Eye (tissue), 1 donor: ENCODE measurements at places on chromosomes 2 and 18.
A peak's percentile ranks its signal among the peaks of the same experiment; 100 is the strongest.

DNA sequence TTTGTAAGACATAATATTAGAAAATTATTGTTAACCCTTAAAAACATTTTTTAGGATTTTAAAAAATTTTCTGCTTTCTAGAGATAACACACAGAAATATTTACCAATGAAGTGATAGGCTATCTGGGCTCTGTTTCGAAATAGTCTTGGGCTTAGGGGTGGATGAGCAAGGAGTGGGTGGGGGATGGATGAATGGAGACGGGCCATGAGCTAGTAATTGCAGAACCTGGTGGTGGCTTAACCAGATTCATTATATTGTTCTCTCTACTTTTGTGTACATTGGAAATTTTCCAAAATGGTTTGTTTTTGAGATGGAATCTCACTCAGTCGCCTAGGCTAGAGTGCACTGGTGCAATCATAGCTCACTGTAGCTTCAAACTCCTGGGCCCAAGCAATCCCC, 89.6 kb downstream of the TCF7L1 start:
- no peak for DNase-seq

DNA sequence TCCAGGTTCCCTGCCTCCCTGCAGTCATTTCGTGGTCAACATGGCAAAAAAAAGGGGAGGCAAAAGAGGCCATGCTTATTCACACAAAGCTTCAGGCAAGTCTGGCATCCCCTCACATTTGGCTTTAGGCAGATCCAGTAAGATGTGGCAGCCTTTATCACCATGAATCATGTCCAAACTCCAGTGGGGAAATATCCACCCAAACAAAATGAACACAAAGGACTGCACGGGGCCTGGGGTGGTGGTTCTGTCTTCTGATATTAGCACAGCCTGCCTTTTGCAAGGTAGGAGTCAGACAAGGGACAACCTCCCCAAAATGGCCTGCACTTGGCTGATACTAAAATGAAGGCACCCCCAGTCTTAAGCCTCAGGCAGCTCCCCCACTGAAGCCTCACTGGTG, 129.9 kb downstream of the ZBTB7C start:
- DNase-seq: no peak

DNA sequence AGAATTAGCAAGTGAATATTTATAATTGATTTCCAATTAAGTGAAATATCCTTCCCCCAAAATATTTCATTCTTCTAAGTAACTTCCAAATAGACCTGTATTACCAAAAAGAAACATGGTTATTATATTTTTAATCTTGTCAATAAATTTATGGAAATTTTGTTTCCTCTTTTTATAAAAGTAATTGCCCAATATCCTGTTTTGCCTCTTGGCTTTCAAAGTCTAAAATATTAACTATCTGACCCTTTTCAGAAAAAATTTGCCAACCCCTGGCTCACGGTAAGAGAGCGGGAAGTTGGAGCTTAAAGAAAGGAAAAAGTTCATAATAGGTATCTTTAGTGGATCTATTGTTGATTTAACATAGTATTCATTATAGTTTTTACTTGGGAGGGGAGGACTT, 20.4 kb upstream of the SANBR start:
- DNase-seq: no peak

GRCh38 chr18:335733-336132, 67.9 kb upstream of the THOC1 start:
- no peak for DNase-seq

GRCh38 chr2:183666031-183666430, 541.8 kb downstream of the NUP35 start:
- peak; percentile 82 for DNase-seq

DNA sequence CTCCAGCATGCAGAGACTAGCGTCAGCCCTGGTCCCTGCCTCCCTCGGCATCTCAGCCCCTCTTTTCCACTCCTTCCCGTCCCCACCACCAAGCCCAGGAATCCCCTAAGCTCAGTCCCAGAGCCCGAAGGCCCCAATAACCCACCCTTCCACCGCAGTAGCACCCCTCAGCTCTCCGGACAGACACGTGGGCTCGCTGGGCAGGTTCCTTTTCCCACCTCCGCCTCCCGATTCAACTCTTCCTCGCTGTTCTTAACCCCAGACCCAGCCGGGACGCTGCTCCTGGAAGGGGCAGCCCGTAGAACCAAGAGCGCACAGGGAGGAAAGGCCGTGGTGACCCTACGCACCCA, 1.4 kb downstream of the IHH start:
- DNase-seq: peak; percentile 29

GRCh38 chr2:135504811-135505210, 26.2 kb downstream of the ZRANB3 start:
- no peak for DNase-seq

DNA sequence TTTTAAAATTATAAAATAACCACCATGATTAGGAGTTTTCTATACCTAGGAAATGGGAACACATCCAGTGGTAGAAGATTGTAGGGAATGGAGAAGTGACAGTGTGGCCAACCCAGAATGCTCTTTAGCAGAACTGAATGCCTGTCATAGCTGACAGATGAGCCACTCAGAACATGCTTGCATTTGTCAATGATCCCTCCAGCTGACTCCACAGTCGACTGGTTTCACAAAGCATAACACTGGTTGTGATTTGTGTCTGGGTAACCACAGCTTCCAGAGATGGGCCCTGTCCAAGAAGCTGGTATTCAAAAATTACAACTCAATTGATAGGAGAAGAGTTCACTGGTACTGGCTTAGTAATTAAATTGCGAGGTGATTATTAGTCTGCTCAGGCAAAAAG, 9.0 kb upstream of the CTIF start:
- DNase-seq: peak; percentile 44

- no peak for DNase-seq
Measured at GRCh38 chr2:55010915-55011314, 39.3 kb downstream of the RTN4 start.

GRCh38 chr18:79549638-79550000, 130.0 kb upstream of the CTDP1 start:
- DNase-seq: no peak

DNA sequence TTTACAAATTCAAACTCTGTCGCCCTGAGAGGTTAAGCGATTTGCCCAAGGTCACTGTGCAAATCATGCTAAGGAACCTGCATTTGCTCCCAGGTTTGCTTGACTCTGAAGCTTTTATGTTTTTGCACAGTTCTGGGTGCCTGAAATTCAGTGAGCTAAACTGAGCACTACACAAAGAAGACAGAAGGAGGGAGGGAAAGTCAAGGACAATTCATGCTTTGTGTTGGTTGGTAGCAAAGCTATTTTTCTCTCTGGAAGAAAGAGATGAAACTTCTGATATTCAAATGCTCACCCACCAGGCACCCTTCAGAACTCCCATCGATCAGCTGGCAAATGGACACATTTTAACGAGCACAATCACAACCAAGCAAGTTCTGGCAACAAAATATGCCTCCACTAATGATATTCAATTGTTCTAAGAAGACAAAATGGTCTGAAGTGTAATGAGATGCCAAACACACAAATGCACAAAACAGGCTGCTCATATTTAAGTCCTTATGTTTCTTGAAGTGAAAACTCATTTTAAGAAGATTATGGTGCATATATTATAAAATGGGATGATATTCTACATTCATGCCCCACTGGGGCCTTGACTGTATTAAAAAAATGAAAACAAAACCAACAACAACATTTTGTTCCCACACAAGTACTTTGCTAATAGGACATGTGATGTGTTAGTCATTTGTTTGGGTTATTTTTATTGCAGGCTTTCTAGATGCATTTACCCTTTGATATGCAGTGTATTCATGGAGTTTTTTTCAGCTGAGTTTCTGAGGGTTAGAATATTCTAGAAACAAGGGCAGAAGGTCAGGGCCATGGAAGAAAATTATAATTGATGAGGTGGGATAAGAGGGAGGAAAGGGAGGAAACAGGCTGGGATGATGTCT, 445.6 kb upstream of the CELF4 start:
- DNase-seq: no peak

- no peak for DNase-seq
Measured at GRCh38 chr2:37894601-37895000, 30.5 kb upstream of the RMDN2 start.

DNA sequence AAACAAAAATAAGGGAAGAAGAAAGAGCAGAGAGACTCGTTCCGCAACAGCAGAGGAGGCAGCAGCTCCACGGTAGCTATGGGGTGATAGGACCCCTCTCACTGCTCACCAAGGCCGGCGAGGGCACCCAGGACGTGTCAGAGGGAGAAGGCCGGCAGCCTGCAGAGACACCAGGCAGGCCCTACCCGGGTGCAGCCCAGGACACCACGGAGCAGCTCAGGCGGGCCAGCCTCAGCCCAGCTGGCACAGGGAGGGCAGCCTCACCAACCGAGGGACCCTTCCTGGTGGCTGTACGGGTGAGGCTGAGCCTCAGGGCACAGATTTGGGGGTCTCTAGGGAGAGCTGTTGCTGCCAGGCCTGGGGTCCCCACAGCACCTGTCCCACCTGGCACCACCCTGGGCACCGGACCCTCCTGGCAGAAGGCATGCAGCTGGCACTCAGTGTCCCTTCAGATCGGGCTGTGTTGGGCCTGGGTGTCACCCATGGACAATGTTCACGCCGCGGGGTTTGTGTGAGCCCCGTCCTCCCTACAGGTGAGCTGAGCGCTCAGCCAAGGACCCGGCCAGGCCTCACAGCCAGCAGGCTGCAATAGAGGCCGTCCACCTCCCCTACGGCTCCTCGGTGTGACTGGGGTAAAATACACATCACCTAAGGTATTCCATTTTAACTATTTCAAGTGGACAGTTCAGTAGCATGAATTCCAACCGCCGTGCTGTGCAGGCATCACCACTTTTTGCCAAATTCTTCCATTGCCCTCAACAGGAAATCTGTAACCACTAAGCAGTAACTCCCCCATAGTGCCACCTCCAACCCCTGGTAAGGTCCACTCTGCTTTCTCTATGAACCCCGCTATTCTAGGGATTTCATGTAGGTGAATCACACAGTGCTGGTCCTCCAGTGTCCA, 21.6 kb downstream of the KCNG2 start:
- no peak for DNase-seq

- DNase-seq: no peak
Measured at GRCh38 chr18:76054156-76054555, 440.9 kb downstream of the ZNF516 start.

DNA sequence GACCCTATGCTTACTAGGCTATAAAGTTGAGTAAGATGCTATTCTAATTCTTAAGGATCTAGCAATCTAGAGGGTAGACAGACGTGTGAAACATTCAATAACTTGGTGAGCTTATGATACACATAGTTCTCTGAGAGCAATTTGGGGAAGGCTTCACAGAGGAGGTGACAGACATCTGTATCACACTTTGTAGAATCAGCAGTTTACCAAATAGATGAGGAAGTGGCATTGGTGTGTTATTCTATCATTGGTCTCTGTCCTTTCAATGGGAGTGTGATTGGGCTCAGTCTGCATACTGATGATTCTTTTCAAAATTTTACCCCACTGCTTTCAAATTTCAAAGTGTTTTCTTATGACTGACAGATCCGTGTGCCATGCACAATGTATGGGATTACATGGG, 47.0 kb upstream of the TMEM178A start:
- no peak for DNase-seq
